ENCODE measurements at places on chromosomes 16 and 17. TPM values are rescaled to one million over a fixed set of nuclear protein-coding genes. Genes with fewer than 3 reads are reported as not detected.

DNA sequence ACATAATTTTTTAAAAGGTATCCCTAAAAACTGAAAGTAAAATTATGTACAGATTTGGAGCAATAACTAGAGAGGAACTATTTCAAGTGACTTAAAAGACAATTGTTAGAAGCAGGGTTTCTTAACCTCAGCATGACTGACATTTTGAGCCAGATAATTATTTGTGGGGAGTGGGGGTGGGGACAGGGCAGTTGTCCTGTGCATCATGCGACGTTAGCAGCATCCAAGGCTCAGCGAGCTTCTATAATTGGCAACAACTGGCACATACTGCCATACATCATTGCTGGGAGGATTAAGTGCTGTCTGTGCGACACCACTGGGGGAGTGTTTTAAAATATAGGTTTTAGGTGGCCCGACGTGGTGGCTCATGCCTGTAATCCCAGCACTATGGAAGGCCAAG is 27.1 kb downstream of the GABARAPL2 start:
- DNase-seq, result no peak
- H3K36me3 ChIP-seq, result no peaks in the 10 kb centered on the region
- H3K4me3 ChIP-seq, result no peak overlapping the region
- H3K27ac ChIP-seq, result no peak overlapping the region
- peaks cover 20% of the 10 kb centered on the region for H3K4me1 ChIP-seq

- no peak overlapping the region for H3K27ac ChIP-seq
- H3K4me3 ChIP-seq, result no peak overlapping the region
- 0 out of 2 replicates have a peak, but pooled peaks cover under 1% of the 10 kb centered on the region for H3K4me1 ChIP-seq
- H3K27me3 ChIP-seq, result peaks cover 3% of the 10 kb centered on the region
These were observed 795 bp upstream of the PIRT start for GRCh38 chr17:10838682-10839081.

TVP23C gene
- total RNA-seq, result 21.4 TPM

KRTAP4-4 gene
- total RNA-seq, result not detected

SLC6A2 gene
- total RNA-seq, result 0.66 TPM

MRPL38 gene
- 125 TPM for total RNA-seq
